ENCODE measurements at places on chromosomes 5 and 9. TPM values are rescaled to one million over a fixed set of nuclear protein-coding genes. Genes with fewer than 3 reads are reported as not detected.

- no peak for DNase-seq
Observed at GRCh38 chr9:124454296-124454695, 4.0 kb downstream of the ADGRD2 start.

DNA sequence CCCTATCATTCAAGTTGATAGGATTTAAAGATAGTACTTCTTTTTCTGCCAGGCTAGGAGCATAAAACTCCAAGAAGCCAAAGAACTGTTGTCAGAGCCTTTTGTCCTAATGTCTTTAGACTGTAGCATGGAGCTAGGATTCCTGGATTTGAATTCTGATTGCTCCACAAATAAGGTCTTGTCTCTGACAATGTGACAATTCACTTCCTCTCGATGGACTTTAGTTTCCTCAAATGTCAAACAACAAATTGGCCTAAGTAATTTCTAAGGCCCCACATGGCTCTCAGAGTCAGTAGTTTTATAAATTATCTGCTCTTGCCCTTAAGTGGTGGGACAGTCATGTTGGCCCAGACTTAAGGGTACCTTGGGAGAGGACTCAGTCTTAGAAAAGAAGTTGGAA, 36.7 kb downstream of the RFK start:
- no peak for DNase-seq

- DNase-seq = no peak
Observed at GRCh38 chr5:23457780-23458179, 49.6 kb upstream of the PRDM9 start.

- no peak for DNase-seq
Observed at GRCh38 chr9:76143834-76144233, 250.4 kb downstream of the RFK start.

- DNase-seq = peak; percentile 75
Observed at GRCh38 chr5:141848744-141849414, 29.3 kb downstream of the PCDH1 start.

DNA sequence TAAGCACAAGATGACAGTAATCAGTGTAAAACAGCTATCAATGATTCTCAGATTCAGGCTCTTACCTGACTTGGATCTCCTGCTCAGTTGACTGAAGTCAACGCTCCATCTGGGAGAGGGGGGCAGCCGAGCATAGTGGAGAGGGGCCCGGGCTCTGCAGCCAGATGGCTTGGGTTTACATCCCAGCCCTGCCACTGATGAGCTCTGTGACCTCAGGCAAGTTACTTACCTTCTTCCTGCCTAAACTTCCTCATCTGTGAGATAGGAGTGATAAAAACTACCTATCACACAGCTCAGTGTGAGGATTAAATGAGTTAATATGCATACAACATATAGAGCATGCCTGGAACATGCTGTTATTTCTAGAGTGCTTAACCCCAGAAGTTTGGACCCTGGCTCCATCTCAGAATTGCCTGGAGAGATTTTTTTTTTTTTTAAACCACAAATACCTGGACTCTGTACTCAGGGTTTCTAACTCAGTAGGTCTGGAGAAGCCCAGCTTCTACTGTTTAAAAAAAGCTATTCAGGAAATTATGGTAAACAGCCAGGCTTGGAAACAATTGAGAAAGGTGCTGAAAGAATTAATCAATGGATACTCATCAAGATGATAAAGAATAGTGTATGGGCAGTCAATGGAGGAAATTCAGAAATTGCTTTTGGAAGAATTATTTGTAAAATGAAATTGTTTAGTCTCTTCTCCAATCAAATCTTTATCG, 72.2 kb downstream of the ANKRD55 start:
- DNase-seq = no peak

GRCh38 chr5:44398382-44398781, 9.2 kb upstream of the FGF10 start:
- DNase-seq = no peak

DNA sequence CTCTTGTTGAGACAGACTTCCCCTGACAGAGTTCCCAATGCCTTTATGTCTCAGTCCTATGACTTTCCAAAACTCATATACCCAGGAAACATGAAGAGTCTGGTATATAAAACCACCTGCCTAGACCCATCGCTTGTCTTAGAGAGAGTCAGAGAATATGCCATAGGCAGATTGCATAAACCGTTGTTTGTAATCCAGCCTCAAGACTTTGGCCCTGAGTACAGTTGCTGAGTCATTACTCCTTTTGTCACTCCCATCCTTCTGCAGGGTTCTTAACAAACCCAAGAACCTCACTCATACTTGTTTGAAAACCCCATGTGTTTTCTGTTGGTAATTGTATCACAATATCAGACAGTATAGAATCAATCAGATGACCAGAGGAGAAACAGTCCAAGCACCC, 616.3 kb downstream of the SLCO4C1 start:
- DNase-seq = no peak

DNA sequence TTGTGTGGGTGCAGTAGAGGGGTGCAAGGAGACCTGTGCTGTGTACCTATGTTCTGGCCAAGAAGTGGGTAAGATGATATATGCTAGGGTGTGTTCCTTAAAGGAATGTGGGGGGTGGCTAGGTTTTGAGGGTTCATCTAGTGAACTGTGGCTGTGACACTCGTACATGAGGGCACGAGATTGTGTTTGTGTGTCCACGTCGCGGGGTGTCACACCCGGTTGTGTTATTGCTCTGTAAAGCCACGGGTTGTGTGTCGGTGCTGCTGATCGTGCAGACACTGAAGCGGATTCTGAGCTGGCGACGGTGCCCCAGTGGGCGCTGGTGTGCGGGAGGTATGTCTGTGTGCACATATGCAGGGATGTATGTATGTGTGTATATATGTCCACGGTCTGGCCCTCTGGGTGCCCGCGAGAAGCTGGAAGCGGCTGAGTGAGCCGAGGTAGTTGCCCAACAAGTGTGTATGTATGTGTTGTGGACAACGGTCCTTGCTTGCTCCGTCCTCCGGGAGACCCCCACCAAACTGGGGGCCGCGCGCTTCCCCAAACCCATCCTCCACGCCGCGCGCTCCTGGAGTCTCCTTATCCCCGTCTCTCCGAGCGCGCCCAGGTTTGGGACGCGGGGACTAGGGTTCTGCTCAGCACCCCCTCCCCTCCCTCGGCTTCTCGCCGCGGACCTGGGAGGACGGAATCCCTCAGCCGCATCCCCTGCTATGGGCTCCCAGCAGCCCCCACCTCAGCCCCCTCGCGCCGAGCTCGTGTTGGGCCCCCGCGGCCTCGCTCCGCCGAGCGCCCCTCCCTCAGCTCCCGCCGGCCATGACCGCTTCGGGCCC, 639 bp downstream of the PCDH1 start:
- DNase-seq = no peak

GRCh38 chr5:111930449-111930848, 173.5 kb upstream of the NREP start:
- DNase-seq = no peak

- DNase-seq = no peak
Observed at GRCh38 chr9:108549184-108549583, 306.6 kb downstream of the ACTL7B start.

DNA sequence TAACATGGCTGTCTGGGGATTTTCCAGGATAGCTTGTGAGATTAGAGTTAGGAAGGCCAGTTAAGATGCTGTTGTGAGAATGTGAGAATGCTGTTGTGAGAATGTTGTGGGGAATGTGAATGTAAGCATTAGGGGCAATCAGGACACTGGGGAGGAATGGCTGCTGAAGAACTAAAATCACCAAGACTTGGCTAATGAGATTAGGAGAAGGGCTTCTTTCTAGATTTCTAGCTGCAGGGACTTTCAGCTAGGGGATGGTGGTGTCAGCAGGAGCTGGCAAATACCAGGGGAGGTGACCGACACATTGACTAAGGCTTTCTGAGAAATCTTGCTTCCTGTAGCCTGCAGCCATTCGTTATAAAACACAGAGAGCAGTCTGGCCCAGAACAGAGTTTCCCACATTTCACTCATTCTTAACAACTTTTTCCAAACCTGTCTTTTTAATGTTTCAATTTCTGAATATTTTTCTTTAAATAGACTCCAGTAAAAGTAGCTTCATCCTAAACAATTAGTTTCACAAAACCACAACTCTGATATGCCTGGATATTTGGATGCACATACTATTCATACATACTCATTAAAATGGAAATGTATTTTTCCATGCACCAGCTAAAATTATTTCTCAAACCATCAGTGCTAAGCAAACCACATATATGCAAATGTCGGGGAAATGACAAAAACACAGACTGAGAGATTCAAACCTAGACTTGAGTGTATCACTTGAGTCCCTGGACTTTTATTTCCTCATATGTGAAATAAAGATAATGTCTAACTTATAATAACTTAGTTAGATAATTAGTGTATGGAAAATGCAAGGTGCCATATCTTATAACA, 89.3 kb upstream of the TNC start:
- DNase-seq = no peak

GRCh38 chr5:132496191-132496630, 5.6 kb upstream of the IRF1 start:
- peak; percentile 93 for DNase-seq

- DNase-seq = peak; percentile 48
Observed at GRCh38 chr9:89600831-89601230, 4.0 kb upstream of the GADD45G start.

- peak; percentile 54 for DNase-seq
Observed at GRCh38 chr5:1294206-1294834, 548 bp downstream of the TERT start.

DNA sequence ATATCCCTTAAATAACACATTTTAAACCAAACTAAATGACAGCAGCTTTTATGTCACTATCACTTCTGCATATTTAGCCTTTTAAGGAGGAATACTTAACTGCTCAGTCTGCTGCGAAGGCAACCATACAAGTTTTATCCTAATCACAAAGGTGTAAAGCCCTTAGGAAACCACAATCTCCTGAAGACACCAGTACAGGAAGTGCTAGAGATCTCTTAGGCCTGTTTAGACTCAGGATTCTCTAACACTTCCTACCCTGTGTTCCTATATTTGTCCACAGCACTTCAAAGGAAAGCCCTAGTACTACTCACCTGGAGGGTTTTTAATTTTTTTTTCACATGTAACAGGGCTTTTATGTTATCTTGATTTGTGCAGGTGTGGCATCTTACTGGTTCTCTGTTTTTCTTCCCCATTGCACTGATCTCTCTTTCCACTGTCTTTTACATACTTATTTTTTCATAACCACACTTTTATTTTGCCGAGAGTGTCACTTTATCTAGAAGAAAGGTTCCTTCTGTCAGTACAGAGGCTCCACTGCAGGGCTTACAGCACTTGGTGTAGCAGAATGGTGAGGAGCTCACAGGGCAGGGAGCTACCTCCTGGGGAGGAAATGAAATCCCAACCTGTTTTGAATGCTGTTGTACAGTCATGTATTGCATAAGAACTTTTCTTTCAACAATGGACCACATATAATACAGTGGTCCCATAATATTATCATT, 1060.6 kb upstream of the ACO1 start:
- no peak for DNase-seq

- DNase-seq = peak; percentile 48
Observed at GRCh38 chr9:113624721-113625120, 161.2 kb downstream of the RGS3 start.

DNA sequence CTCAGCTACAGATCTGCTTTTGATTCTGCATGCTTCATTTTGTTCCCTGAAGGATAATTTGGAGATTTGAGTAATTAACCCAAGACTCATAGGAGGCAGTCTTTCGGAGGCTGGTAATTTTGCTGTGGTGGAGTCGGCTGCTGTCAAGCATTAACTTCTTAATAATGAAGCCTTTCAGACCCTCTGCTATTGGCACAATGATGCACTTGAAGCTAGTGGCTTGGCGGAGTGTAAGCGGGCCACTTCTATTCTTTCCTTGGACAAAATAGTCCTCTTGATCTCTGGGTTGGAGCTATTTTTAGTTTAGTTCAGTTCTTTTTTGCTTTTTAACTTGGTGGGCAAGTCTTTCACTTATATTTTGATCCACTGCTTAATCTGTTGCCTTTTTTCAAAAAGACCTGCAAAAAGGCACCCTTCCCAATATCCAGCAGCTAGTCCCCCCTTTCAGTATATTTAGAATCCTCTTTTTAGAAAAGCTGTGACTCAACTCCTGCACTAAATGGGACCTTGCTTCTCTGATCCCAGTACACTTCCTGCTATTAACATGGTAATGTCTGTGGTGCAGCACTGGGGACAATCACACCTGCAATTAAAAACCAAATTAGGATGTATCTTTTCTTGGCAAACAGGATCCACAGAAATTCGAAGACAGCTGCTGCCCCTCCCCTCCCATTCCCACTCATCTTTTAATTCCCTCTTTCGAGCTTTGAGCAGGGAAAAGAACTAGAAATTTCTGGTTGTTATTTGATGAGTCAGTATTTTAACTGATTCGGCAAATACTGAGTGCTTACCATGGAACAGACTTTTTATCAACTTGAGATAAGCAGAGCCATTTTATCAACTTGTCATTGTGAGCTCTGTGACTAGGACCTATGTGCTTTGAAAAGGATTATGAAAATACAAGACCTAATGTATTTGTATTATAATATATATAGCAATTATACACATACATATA, 169.4 kb upstream of the ANKRD55 start:
- no peak for DNase-seq

GRCh38 chr5:147658293-147658932, 124.1 kb downstream of the JAKMIP2 start:
- no peak for DNase-seq

GRCh38 chr9:20670395-20670794, 13.7 kb upstream of the FOCAD start:
- DNase-seq = no peak

GRCh38 chr9:110669433-110669832, 842 bp downstream of the MUSK start:
- no peak for DNase-seq

DNA sequence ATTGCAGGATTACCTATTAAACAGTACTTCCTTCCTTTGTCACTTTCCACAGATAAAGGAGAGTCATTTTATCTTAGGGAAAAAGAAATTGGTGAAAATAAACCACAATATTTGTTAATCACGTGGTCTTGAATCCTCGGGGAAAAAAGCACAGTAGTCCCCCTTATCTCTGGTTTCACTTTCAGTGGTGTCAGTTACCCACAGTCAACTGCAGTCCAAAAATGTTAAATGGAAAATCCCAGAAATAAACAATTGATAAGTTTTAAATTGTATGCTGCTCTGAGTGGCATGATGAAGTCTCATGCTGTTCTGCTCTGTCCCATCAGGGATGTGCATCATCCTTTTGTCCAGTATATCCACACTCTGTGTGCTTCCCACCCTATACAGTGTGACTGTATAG, 405.2 kb upstream of the MPDZ start:
- DNase-seq = no peak

DNA sequence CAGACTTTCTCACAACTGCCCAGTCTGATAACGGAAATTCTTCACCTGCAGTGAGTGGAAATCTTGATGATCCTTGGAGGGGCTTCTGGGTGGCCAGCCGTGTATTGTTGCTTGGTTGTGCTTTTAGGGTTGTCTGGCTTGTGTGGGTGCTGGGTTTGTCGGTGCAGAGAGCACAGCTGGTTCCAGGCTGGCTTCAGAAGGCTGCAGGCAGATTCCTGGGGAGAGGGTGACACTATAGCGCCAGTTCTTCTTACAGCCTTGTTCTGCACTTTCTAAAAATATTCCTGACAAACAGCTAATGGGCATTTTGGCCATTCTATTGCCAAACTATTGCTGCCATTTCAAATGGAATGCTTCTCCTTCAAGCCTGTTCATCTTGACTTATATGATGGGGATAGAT, 99.3 kb downstream of the PDZD2 start:
- DNase-seq = no peak

GRCh38 chr9:90167914-90168313, 474.7 kb downstream of the DIRAS2 start:
- DNase-seq = no peak

Gene TNFSF15
- 9.4 TPM for total RNA-seq

Gene PRDM9
- total RNA-seq = not detected

Gene TICAM2
- total RNA-seq = 3.6 TPM

Gene FOXD4
- total RNA-seq = 0.55 TPM

Gene GDNF
- total RNA-seq = 16.3 TPM

Gene EIF4E1B
- total RNA-seq = not detected

Gene CAMK4
- total RNA-seq = 1.2 TPM

Data from sigmoid colon (tissue), 7 donors.